ENCODE measurements at places on chromosomes 12 and 14. TPM values are rescaled to one million over a fixed set of nuclear protein-coding genes. Genes with fewer than 3 reads are reported as not detected.

Gene CRIP1
- 200 TPM for total RNA-seq

Gene SYT1
- not detected for total RNA-seq

Gene APEX1
- total RNA-seq: 171 TPM

Gene KCNJ8
- not detected for total RNA-seq

Gene CLEC1A
- not detected for total RNA-seq

Gene EXOC3L4
- not detected for total RNA-seq

Gene ETFBKMT
- total RNA-seq: 1.3 TPM

Gene COL2A1
- total RNA-seq: not detected

Gene CCDC196
- total RNA-seq: not detected

Gene TEP1
- 69.8 TPM for total RNA-seq

Gene FAM177A1
- total RNA-seq: 44.3 TPM

Gene GALNT9
- total RNA-seq: 0.41 TPM

Gene ASB8
- total RNA-seq: 30.7 TPM

Gene CD4
- total RNA-seq: 165 TPM

Gene CLBA1
- total RNA-seq: 0.20 TPM

Gene OLR1
- not detected for total RNA-seq

Gene GLIPR1L1
- not detected for total RNA-seq

Gene LRRC10
- not detected for total RNA-seq

Gene CD163L1
- total RNA-seq: not detected

Gene AREL1
- 30.1 TPM for total RNA-seq

Gene REP15
- total RNA-seq: 1.0 TPM

Gene SERPINA10
- total RNA-seq: not detected

Gene MORN3
- total RNA-seq: 2.9 TPM

Gene NAV3
- total RNA-seq: not detected

Gene CFAP251
- 0.80 TPM for total RNA-seq

Gene SLC6A13
- not detected for total RNA-seq

Gene FGF23
- not detected for total RNA-seq

Gene ITGB7
- total RNA-seq: 76.3 TPM

Gene SERPINA9
- not detected for total RNA-seq

Gene JPH4
- not detected for total RNA-seq

Gene PRICKLE1
- not detected for total RNA-seq

Gene FAM90A1
- total RNA-seq: 0.47 TPM

Gene CMKLR1
- not detected for total RNA-seq

Gene SYNDIG1L
- total RNA-seq: not detected

Gene KLRK1
- total RNA-seq: 0.39 TPM

Gene ALG10
- total RNA-seq: 25.7 TPM

Gene CCDC38
- total RNA-seq: 0.16 TPM

Gene IL31
- not detected for total RNA-seq

Gene NPAS3
- not detected for total RNA-seq

Measured in activated naive CD4-positive, alpha-beta T cell treated with anti-CD3 and anti-CD28 coated beads, Interleukin-2, amount 50 U/mL, for 72 hours (primary cell).